AG10803 (cell line): ENCODE measurements at places on chromosomes 6 and 20.

GRCh38 chr6:116298973-116299372 lies 19.2 kb upstream of the TSPYL1 start:
- DNase-seq = no peak

DNA sequence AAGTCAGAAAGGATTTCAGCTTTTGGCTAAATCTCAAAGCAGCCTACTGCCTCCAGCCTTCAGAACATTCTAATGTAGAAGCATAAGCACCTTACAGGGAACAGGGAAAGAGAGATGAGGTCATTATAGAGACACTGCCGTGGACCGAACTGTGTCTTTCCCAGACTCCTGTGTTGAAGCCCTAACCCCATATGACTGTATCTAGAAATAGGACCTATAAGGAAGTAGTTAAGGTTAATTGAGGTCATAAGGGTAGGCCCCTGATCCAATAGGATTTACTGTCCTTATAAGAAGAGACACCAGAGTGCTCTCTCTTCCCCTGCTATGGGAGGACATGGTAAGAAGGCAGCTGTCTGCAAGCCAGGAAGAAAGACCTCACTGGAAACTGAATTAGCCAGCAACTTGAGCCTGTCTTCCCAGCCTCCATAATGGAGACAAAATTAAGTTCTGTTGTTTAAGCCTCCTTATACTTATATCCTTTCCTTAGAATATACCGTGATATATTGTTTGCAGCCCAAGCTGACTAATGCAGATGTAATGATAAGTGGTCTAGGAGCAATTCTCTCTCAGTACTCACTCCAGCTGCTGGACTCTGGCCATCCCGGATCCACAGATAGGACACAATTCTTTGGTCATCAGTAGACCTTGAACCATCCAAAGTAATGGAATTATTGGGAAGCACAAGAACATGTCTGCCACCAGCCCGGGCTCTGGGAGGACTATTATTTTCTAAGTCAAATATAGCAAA lies 71.4 kb downstream of the ALDH5A1 start:
- DNase-seq = no peak

DNA sequence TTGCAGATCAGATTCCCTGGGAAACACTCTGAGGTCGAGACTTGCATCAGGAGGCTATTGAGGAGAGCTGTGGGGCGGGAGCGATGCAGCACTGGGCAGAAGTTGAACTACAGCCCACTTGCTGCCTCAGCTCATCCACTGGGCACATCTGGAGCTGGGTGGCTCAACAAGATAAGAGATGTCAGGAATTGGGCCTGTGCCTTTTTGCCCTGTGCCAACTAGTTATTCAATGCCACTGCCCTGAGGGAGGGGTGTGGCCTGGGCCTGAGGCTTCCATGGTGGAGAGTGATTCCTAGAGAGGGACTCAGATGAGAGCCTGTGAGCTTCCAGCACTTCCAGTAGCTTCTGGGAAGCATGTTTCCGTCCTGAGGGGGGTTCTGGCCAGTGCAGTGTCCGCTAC lies 32.7 kb downstream of the BRPF3 start:
- no peak for DNase-seq

- DNase-seq = no peak
Measured at GRCh38 chr20:56032251-56032650, 26.9 kb upstream of the CBLN4 start.

DNA sequence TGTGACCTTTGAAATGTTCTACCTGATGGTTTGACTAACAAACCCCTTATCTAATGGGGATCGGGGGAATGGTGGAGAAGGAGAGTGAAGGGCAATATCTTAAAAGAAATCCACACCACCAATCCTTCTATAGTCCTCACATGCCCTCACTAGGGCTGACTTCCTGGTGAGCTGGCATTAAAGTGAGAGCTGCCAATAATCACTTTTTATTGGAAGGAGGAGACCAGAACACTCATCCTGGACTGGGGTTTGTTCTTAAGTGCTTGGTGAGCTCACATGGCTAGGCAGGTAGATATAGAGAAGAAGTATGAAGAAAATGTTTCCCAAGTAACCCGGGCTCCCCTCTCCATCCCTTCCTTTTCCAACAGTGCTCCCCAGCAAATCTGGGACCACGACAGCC lies 49.8 kb downstream of the SCGN start:
- DNase-seq = no peak

DNA sequence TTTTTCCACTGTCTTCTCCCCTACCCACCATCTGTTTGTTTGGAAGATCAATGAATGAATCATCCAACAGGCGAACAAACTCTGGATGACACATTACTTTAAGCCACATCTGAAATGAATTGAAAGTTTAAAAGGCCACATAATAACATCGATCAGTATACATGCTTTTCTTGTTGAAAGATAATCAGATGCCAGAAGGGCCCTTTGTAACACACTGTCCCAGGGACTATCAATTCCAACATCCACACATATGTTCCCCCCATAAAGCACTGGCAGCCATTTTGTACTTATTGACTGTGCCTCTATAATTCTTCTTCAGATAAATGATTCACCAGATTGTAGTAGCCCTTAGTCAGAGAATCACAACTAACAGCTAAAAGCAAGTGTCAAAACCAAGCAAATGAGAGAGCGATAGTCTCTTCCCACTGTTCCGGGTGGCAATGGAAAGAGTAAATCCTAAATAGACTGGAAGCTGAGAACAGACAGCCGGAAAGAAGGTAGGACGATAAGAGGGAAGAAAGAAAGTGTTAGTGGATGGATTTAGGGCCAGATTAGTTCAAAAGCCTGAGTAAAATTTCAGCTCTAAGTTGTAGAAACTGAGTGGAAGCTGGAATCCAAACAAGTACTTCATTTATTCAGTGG lies 184.9 kb upstream of the TENT5A start:
- DNase-seq = peak; percentile 49

- no peak for DNase-seq
Measured at GRCh38 chr20:37280403-37280802, 9.1 kb upstream of the MANBAL start.

DNA sequence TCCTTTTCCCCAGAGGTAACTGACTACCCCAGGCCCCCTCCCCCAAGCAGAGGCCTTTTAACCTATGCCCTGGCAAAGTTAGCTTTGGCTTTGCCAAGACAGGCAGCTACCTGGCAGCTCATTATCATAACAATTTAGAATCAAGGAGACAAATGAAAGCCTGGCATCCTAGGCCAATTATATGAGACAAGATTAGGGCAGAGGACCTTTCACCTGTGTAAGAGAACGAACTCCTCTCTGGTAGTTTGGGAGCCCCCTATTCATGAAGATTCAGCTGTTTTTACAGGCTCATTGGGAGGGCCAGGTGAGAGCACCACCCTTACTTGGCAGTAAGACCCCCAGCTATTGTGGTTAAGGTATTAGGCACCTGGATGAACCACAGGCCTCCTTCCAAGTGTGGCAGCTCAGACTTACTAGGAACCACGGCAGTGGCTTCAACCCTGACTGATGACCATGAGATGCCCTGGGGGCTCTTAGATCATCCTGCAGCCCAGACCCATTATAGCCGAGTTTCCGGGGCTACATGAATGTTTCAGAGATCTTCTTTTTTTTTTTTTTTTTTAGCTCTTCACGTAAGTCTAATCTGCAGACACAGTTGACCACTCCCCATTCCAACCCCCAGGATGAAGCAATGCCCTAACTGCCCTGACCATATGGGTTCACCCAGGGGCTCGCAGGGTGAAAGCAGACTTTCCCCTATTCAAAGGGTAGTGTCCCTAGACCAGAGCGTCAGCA lies 56.2 kb downstream of the RAB44 start:
- DNase-seq = no peak

- no peak for DNase-seq
Measured at GRCh38 chr6:158081657-158081935, 86.5 kb downstream of the SERAC1 start.

- no peak for DNase-seq
Measured at GRCh38 chr6:95203153-95203754, 374.1 kb upstream of the MANEA start.

GRCh38 chr6:157620944-157621343 lies 202.1 kb upstream of the SNX9 start:
- DNase-seq = no peak

- DNase-seq = no peak
Measured at GRCh38 chr20:45060294-45060693, 40.6 kb downstream of the KCNS1 start.

- DNase-seq = peak; percentile 94
Measured at GRCh38 chr6:113829696-113830045, 27.5 kb upstream of the MARCKS start.

GRCh38 chr6:125797120-125797885 lies 6.5 kb downstream of the NCOA7 start:
- DNase-seq = no peak

DNA sequence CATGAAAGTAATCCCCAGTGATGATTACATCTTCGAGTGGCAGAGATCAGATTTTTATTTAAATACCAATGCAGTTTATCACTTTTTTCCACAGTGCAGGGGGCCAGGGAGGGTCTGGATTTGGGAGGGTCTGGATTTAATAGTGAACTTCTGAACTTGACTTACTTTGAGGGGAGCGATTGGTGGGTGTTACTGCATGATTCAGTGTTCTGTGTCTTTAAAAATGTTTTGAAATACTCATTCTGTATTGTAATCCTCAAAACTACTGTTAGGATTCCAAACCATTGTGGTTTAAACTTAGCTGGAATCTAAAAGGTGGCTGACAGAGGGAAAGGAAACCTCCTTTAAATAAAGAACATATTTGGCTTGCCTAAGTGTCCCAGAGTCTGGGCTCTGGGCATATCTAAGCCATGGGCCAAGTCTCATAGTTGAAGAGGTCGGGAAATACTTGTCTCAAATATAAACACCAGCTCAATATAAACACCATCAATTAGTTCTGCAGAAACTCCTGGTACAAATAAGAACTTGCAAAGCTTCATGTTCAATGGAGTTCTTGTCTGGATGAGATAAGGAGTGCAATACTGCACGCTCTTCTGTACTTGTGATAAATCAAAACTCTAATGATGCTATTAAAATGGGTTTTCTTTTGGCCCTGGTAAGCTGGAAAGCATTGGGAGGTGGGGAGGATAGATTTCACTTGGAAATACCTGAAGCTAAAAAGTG lies 14.4 kb downstream of the JARID2 start:
- peak; percentile 81 for DNase-seq

DNA sequence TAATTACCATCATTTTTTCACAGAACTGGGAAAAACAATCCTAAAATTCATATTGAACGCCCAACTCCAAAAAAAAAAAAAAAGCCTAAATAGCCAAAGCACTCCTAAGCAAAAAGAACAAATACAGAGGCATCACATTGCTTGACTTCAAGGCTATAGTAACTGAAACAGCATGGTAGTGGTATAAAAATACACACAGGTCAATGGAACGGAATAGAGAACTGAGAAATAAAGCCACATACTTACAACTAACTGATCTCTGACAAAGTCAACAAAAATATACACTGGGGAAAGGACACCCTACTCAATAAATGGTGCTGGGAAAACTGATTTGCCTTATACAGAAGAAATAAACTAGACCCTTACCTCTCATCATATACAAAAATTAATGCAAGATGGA lies 89.6 kb downstream of the MRAP2 start:
- no peak for DNase-seq

GRCh38 chr6:113920663-113921267 lies 50.2 kb downstream of the HDAC2 start:
- DNase-seq = no peak
